ENCODE measurements at places on chromosomes 11 and 22. TPM values are rescaled to one million over a fixed set of nuclear protein-coding genes. Genes with fewer than 3 reads are reported as not detected.
A peak's percentile ranks its signal among the peaks of the same experiment; 100 is the strongest.

Gene RAG1
- 0.38 TPM for total RNA-seq

Gene RTN4RL2
- total RNA-seq, result 0.43 TPM

Gene KRTAP5-7
- not detected for total RNA-seq

Gene NEFH
- 8.1 TPM for total RNA-seq

Gene IL18
- 0.14 TPM for total RNA-seq

Gene SAA1
- not detected for total RNA-seq

Gene RFPL3
- total RNA-seq, result not detected

GRCh38 chr11:103109818-103110388 lies 677 bp downstream of the DYNC2H1 start:
- peak overlapping the region; percentile 87 for H3K27ac ChIP-seq
- H3K4me1 ChIP-seq, result peaks cover 12% of the 10 kb centered on the region
- no peaks in the 10 kb centered on the region for H3K27me3 ChIP-seq
- peaks cover 2% of the 10 kb centered on the region for H3K36me3 ChIP-seq
- peak; percentile 20 for DNase-seq

DNA sequence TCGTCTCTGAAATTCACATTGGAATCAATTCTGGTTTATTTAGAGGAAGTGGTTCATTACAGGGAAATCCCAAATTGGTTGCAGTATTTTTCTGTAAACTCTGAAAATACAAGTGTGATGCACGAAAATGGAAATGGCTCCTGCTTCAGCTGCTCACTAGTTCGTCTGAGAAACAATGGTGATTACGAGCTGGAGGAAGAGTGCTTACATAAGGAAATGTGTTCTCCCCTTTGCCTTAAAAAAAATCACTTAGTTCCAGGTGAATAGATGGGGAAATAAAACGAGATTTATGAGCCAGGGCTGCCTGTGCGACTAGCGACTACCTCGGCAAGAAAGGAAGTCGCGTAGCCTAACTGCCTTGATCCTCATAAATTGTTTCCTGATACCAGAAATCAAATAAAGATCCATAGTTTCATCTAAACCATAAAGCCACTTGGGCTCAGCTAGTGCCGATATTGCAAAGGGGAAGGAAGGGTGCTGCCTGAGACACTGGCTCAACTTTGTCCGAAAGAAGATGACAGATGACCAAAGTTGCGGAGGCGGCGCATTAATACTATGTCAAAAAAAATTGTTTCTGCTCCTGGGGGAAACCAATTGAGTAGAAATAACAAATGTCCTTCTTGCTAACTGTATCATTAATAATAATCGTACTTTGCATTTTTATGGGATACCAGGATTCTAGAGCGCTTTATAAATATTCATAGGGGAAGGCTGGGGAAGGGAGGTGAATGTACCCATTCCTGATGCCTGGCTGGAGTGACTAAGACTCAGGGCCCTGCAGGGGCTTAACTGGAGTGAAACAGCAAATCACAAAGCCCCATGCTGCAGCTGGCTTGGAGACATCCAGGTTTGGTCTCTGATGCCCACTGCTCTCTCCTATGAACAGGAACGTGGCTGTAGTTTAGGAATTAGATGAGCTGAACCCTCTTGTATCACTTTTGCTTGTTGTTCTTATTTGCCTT lies 185.7 kb downstream of the BLID start:
- no peak overlapping the region for H3K4me3 ChIP-seq
- H3K27ac ChIP-seq, result no peak overlapping the region
- H3K27me3 ChIP-seq, result peaks cover 35% of the 10 kb centered on the region
- DNase-seq, result no peak

DNA sequence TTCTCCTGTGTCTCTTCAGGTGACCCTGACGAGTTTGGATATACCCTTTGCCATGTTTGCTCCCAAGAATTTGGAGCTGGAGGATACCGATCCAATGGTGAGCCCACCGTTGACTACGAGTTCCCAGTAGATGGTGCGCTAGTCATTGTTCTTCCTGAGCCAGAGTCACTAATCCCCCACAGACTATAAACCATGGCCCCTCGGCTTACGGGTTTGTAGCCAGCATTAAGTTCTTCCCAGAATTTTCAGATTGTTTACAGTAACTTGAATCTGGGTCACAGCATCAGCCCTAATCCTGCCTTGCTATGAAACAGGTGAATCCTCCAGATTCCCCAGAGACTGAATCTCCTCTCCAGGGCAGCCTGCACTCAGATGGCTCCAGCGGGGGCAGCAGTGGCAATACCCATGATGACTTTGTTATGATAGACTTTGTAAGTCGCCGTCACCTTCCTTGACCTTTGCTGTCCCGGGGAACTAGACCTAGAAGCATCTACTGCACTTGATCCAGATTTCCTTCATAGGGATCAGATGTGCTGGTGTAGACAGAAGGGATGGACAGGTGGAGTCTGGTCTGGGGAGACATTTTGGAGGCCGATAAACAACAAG lies 31.8 kb downstream of the ARHGAP1 start:
- no peak overlapping the region for H3K27ac ChIP-seq
- DNase-seq, result no peak
- H3K36me3 ChIP-seq, result peaks cover 27% of the 10 kb centered on the region
- no peaks in the 10 kb centered on the region for H3K27me3 ChIP-seq
- H3K4me1 ChIP-seq, result peaks cover 39% of the 10 kb centered on the region

- no peaks in the 10 kb centered on the region for H3K4me1 ChIP-seq
- no peaks in the 10 kb centered on the region for H3K36me3 ChIP-seq
- H3K27ac ChIP-seq, result no peak overlapping the region
- H3K27me3 ChIP-seq, result peaks cover 30% of the 10 kb centered on the region
- DNase-seq, result no peak
Observed at GRCh38 chr22:48276994-48277867, 1514.8 kb downstream of the TBC1D22A start.

GRCh38 chr22:29306835-29307595 lies 565 bp downstream of the GAS2L1 start:
- no peak for DNase-seq
- H3K4me3 ChIP-seq, result peak overlapping the region; percentile 63
- peaks cover 19% of the 10 kb centered on the region for H3K27me3 ChIP-seq
- H3K27ac ChIP-seq, result no peak overlapping the region
- H3K36me3 ChIP-seq, result no peaks in the 10 kb centered on the region

- H3K27ac ChIP-seq, result no peak overlapping the region
- no peaks in the 10 kb centered on the region for H3K36me3 ChIP-seq
- H3K4me1 ChIP-seq, result peaks cover 12% of the 10 kb centered on the region
Observed at GRCh38 chr11:61955422-61956135, 5.4 kb downstream of the BEST1 start.

DNA sequence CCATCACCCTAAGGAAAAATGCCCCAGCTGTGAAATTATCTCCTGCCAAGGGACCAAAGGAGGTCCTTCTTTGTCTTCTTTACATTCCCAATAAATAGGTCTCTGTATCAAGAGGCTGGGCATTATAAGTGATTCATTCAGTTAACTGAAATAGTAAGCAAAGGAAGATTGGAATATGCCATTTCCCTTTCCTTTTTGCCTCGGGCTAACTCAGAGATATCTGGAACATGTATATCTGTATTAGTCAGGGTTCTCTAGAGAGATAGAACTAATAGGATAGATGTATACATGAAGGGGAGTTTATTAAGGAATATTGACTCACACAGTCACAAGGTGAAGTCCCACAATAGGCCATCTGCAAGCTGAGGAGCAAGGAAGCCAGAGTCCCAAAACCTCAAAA lies 15.3 kb upstream of the CWF19L2 start:
- H3K27ac ChIP-seq, result no peak overlapping the region
- no peak for DNase-seq
- H3K27me3 ChIP-seq, result peaks cover 48% of the 10 kb centered on the region
- H3K4me1 ChIP-seq, result no peaks in the 10 kb centered on the region
- no peak overlapping the region for H3K4me3 ChIP-seq
- no peaks in the 10 kb centered on the region for H3K36me3 ChIP-seq

DNA sequence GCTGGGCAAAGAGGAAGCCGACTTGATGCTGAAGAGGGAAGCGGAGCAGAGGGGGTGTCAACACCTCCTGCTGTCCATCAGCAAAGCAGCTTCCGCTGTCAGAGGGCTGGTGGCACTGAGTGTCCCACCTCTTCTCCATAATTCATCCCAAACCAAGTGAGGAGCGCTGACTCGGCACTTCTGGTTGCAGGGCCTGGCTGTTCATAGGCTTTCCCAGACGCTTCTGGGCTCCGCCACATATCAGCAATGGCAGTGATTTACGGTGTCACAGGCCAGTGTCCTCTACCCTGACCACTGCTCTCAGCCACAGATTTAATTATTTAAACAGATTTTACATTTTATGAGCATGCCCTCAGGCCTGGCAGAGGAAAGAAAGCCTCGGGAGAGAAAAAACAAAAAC lies 70.1 kb upstream of the TENM4 start:
- DNase-seq, result no peak
- H3K4me1 ChIP-seq, result no peaks in the 10 kb centered on the region
- no peak overlapping the region for H3K4me3 ChIP-seq

- no peak overlapping the region for H3K4me3 ChIP-seq
- DNase-seq, result no peak
- no peak overlapping the region for H3K27ac ChIP-seq
Observed at GRCh38 chr11:102528618-102529017, 1.9 kb downstream of the MMP7 start.

DNA sequence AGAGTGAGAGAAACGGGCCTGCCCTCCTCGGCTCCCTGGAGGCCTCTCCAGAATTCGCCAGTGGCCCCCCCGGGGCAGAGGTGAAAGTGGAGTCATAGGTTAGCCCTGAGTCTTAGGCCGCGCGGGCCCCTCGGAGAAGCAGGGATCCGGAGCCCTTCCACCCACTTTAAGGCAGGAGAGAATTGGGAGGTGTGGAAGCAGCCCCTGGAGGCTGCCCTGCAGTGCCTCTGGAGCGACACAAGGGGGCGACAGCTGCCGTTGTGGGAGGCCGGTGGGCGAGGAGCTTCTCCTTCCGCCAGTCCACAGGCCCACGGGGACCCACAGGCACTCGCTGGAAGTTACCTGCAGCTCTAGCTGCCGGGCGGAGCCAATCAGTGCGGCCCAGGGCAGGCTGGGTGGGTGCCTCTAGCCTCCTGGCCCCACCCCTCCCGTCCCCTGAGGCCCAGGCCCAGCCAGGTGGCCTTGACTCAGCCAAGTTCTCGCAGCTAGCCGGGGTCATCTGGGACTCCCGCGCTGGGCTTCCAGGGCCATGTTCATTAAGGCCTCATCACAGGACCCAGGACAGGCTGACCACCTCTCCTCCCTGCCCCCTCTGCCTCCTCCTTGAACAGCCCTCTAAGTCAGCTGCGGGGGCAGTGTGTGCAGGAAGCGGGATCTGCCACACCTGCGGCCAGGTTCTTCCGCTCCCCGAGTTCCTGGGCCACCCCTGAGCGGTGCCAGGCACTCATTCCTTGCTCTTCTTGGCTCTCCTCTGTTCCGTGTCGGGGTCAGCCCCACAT lies 5.0 kb downstream of the DGKZ start:
- H3K27me3 ChIP-seq, result no peaks in the 10 kb centered on the region
- H3K4me3 ChIP-seq, result peak overlapping the region; percentile 83
- H3K4me1 ChIP-seq, result peaks cover 69% of the 10 kb centered on the region
- DNase-seq, result peak; percentile 84
- peak overlapping the region; percentile 92 for H3K27ac ChIP-seq
- peaks cover 21% of the 10 kb centered on the region for H3K36me3 ChIP-seq

GRCh38 chr11:65613091-65613928 lies 711 bp downstream of the MAP3K11 start:
- H3K27ac ChIP-seq, result peak overlapping the region; percentile 80
- DNase-seq, result peak; percentile 29
- peak overlapping the region; percentile 95 for H3K4me3 ChIP-seq
- no peaks in the 10 kb centered on the region for H3K27me3 ChIP-seq

GRCh38 chr11:64128255-64129006 lies 37.5 kb downstream of the MACROD1 start:
- no peak overlapping the region for H3K27ac ChIP-seq
- DNase-seq, result no peak
- peaks cover 7% of the 10 kb centered on the region for H3K4me1 ChIP-seq
- no peaks in the 10 kb centered on the region for H3K36me3 ChIP-seq
- H3K4me3 ChIP-seq, result no peak overlapping the region
- H3K27me3 ChIP-seq, result no peaks in the 10 kb centered on the region

Data from activated naive CD8-positive, alpha-beta T cell treated with anti-CD3 and anti-CD28 coated beads for 36 hours (primary cell).